NCI-H345 (cell line): ENCODE measurements at places on chromosomes 6 and 20.

DNA sequence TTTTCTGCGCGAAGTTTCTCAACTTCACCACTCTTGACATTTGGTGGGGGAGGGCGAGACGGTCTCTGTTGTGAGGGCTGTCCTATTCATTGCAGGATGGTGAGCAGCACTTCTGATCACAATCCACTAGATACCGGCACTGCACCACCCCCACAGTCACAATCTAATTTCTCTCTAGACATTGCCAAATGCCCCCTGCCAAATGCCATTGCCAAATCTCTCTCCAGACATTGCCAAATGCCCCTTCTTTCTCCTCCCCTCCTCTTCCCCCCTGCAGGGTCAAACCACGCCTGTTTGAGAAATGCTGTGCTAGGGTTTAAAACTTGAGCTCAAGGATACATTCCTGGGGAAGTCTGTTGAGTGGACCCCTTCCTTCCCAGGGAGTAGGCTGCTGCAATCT, 603.5 kb upstream of the CDH4 start:
- DNase-seq: no peak

DNA sequence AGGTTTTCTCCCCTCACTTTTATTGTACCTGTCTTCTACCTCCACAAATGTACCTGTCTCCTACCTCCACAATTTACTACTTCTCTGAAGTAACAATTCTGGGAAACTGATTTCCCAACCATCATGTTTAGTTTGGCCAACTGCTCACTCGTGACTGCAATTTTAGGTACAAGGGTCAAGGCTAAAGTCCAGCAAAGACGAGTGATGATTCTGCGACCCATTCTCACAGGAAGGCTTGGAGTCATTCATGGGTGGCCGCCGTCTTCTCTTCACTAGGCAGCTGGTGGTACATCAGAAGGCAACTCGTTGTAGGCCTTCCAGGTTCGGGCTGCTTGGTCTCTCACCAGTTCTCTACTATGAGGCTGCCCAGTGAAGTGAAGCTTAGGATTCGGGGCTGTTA, 483.8 kb upstream of the JARID2 start:
- no peak for DNase-seq

DNA sequence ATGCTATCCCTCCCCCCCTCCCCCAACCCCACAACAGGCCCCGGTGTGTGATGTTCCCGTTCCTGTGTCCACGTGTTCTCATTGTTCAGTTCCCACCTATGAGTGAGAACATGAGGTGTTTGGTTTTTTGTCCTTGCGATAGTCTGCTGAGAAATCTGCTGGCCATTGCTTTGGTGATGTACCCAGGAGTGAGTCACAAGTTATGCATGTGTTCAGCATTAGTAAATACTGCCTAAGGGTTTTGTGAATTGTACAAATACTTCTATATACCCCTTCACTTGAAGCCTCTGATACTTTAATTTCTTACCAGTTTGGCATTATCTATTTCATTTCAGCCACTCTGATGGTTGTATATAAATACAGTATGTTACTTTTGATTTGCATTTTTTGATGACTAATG, 711.3 kb upstream of the GJE1 start:
- no peak for DNase-seq

- no peak for DNase-seq
Measured at GRCh38 chr6:50087231-50087954, 37.7 kb upstream of the DEFB112 start.

- no peak for DNase-seq
Measured at GRCh38 chr6:70112716-70113115, 190.2 kb downstream of the COL9A1 start.

GRCh38 chr6:167467793-167468431, 143.0 kb downstream of the TTLL2 start:
- DNase-seq: no peak
